ENCODE measurements at places on chromosomes 2 and 18.

- no peak for DNase-seq
Measured at GRCh38 chr2:204931562-204931961, 386.3 kb downstream of the PARD3B start.

DNA sequence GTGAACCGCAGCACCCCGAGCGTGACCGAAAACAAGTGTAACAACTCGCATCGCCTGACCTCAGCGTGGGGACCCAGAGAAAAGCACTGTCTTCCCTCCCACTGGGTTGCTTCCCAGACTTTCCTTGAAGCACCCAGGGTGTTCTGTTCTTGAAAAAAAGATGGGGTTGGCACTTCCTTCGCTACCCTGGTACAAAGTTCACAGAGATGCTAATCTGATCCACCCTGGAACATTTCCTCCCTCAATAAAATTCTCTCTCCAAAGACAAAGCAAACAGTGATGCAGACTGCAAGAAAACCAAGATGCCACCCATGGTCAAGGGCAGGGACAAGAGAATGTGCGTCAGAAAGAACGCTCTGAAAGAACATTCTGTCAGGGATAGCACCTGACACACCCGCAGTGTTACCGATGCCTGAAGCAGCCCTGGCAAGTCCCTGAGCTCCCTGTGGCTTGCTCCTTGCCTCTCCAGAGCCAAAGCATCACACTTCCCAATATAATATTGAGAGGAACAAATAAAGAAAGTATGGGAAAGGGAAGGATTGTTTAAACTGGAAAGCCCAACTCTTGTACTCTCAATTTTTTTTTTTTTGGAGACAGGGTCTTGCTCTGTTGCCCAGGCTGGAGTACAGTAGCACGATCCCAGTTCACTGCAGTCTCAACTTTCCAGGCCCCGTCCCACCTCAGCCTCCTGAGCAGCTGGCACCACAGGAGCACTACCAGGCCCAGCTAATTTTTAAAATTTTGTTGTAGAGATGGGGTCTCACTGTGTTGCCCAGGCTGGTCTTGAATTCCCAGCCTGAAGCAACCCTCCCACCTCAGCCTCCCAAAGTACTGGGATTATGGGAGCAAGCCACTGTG lies 70.7 kb downstream of the TBC1D8 start:
- DNase-seq, result no peak

DNA sequence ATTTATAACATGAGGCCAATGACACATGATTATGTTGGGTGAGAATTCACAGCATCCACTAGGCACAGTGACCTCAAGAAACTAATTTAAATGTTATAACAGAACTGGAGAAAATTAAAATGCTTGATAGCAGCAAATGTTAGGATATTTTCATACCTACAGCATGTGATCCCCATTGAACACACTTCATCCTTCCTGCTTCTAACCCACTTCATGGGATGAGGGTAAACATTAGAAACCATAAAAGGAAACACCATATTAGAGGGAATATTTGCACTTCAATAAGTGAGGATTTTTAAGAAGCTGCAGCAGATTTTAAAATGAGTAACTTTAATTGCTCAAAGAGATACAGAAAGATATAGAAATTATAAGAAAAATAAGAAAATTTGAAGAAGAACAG lies 117.1 kb downstream of the FSHR start:
- DNase-seq, result no peak

DNA sequence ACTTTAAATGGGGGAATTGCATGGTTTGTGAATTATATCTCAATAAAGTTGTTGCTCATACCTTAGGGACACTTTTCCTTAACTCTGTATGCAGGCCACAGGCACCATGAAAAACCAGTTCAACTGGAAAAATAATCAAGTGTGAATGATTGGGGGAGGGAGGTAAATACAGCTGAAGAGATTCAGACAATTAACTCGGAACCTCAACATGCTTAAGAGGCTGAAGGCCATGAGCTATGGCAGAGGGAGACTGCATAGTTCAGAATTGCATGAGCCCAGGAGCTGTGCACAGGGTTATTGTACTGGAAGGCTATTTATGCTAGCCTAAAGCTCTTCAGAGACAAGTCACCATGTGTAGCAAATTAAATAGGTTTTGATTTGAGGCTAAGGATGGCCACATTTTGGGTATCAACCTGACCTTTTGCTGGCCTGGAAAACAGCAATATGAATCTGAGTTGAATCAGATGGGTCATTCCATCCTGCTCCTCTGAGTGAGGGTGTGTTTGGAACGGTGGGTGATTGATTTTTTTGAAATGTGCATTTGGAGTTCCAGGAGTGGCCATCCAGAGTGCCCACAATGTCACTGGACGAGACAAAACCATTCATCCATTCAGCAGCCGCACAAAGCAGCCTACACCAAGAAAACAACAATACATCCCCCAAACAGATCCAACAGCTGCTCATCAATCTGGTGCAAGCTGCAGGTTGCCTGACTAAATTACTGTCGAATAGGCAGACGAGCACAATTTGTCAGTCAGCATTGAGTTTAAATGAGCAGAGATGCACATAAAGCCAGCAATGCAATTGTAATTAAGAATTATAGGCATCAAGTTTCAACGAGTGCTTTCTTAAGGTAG lies 42.5 kb downstream of the HRH4 start:
- DNase-seq, result no peak

DNA sequence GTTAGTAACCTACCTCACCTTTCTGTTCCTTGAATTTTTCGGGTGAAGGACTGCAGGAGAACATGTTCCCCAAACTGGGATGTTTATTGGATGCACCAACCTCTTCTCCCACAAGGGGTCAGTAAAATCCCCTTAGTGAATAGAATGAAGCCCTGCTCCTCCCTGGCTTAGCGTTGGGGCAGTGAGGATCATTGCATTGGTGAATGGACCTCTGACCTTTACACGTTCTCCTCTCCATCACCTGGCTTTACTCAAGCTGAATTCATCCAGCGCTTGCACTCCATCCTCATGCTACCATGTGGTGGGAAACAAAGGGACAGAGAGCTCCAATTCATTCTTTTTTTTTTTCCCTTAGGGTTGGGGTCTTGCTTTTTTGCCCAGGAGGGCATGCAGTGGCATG lies 157.2 kb downstream of the MIB1 start:
- DNase-seq, result peak; percentile 41

- no peak for DNase-seq
Measured at GRCh38 chr2:231207734-231208133, 9.3 kb downstream of the ARMC9 start.

DNA sequence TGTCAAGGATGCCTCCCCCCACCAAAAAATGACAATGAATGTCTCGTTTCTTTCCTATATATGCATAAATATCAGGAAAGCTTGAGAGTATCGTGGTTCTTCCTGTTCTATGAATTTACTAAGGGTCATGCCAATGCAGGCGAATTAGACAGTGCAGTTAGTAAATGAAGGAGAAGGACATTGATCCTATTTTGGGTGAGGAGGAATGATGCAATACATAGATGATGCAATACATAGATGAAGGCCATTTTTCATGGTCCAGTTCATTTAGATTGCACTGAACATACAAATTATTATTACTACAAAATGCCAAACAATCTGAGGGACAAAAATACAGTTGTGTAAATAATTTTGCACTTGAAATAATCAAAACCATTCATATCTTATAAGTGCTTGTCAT lies 1265.0 kb downstream of the LRP1B start:
- no peak for DNase-seq

GRCh38 chr2:168819050-168819715 lies 16.7 kb downstream of the NOSTRIN start:
- DNase-seq, result no peak

- DNase-seq, result no peak
Measured at GRCh38 chr2:152505495-152505906, 170.5 kb downstream of the FMNL2 start.

- DNase-seq, result no peak
Measured at GRCh38 chr2:71700041-71700657, 246.8 kb downstream of the DYSF start.

DNA sequence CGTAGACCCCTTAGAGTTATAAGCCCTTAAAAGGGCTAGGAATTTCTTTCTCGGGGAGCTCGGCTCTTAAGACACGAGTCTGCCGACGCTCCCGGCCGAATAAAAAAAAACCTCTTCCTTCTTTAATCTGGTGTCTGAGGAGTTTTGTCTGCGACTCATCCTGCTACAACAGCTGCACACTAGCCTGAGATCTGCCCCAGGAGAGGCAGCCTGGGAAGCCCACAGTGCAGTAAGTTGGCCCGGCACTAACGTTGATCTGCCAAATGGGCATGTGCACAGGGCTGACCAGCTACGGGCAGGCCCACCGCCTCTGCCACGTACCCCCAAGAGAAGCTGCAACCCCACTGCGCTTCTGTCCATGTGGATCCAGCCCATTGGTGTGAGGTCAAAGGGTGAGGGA lies 8.4 kb upstream of the LIMS2 start:
- no peak for DNase-seq

GRCh38 chr2:118969734-118970395 lies 27.9 kb downstream of the MARCO start:
- DNase-seq, result no peak

- DNase-seq, result no peak
Measured at GRCh38 chr2:157438863-157439823, 4.7 kb downstream of the CYTIP start.

GRCh38 chr2:232772531-232772930 lies 3.8 kb downstream of the KCNJ13 start:
- no peak for DNase-seq

GRCh38 chr2:228841877-228842276 lies 429.2 kb downstream of the PID1 start:
- no peak for DNase-seq

- no peak for DNase-seq
Measured at GRCh38 chr2:169598982-169599381, 14.8 kb downstream of the PPIG start.
